Stimulated activated naive CD4-positive, alpha-beta T cell (primary cell): ENCODE measurements at places on chromosomes 4 and X.

- DNase-seq = no peak
Measured at GRCh38 chr4:23747281-23747735, 142.5 kb downstream of the PPARGC1A start.

DNA sequence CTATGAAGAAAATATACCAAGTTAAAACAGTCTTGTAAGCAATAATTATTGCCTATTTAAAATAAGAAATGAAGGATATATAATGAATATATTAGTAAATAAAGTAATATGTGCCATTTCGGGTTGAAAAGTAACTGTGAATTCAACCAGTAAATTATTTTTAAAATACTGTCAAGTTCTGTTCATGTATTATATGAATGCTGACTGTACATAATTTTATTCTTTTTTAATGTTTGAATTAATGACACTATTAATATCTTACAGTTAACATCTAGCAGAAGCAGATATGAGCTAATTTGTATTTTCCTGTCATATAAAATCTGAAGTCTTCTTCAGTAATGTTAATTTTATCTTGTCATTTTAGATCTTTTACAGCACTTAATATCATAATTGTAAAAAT, 632.9 kb downstream of the CCSER1 start:
- no peak for DNase-seq

- no peak for DNase-seq
Measured at GRCh38 chr4:14323191-14323590, 679.1 kb upstream of the CPEB2 start.

DNA sequence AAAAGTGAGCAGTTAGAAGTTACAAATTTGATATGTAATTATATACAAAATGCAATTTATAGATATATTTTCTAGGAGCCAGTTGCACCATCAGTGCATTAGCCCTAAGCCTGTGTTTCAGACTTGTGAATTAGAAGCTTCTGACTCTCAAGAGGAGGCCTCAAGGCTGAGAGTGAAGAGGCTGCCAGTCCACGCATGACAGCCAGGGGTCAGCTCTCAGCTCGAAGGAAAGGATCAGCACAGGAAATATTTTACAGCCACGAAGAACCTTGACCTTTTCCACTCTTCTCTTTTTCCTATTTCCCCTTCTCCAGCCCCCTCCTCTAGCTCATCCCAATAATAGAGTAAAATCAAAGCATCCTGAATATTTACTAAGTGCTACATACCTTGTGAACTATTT, 642.4 kb downstream of the TRIML1 start:
- no peak for DNase-seq

GRCh38 chr4:100340512-100341485, 150.5 kb upstream of the DDIT4L start:
- DNase-seq = no peak

DNA sequence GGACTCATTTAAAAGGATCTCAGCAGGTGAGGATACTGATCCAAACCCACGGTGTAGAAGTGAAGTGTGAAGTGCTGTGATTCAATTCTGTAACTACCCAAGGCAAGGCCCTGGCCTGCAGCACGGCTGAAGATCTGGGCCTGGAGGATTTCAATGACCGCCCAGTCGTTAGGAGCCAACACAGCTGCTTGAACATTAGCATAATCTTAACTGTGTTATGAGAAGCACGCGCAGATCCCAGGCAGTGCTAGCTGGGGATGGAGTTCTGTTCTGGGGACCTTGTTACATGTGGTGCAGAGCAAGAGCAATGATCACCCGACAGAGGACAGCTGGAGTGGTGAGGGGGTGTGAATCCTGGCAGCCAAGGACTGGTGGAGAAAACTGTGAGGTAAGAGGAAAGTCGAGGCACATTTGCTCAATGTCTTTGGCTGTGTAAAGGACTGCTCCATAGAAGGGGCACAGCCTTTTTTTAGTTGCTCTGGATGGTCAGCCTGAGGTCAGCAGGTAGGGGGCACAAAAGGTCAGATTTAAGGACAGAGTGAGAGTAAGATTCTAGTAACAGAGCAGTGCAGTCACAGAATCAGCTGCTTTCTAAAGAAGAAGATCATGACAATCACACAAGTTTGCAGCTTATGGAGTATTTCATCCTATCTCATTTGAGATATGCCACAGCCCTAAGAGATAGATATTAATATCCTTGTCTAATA, 181.8 kb downstream of the DCLK2 start:
- DNase-seq = no peak

DNA sequence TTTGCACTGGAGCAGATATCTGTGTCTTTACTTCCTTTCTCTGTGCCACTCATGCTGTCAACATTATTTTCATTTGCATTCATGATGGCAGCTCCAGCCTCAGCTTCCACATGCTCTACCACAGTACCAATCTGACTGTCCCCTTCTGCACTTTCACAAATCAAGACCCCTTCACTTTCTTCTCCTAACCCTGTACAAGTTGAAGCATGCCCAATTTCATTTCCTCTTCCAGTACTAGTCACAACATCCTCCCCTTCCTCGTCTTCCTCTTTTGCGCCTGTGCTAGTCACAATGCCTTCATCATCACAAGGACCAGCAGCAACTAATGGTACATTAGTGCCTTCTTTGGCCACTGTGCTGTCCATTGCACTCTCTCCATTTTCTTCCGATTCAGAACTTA, 26.5 kb downstream of the BOD1L1 start:
- no peak for DNase-seq

DNA sequence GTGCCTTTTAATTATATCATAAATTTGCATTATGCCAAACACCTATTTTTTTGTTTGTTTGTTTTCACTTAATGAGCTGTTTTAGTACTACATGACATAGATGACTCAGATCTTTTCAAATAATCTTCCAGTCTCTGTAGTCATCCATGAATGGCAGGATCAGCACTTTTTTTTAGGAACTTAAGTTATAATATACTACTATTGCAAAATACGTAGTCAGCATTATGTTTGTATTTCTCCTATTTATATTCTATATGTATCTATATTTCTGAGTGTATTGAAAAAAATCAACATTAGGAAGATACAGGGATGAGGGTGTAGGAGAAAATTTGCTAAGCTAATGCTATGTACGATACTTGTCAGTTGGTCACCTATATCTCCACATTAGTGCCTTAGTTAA, 773.1 kb upstream of the AGA start:
- DNase-seq = no peak

- DNase-seq = no peak
Measured at GRCh38 chr4:138192113-138192512, 50.0 kb downstream of the SLC7A11 start.

DNA sequence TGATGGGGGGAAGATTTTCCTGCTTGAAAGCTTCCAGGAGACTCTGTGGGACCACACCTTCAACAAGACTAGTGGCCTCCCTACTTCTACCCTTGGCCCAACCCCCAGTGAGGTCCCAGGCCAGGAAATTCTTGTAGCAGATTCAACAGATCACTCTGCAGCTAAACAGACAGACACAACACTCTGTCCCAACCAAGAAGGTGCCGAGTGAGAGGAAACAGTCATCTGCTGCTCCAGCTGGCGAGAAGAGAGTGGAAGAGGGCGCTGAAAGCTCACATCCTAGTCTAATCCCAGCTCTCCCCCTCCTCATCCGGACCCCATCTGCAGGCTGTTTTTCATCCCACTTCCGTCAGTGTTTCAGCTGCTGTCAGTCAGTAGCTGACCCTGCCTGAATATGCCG, 63.4 kb downstream of the CHRDL1 start:
- DNase-seq = no peak

GRCh38 chr4:40502220-40502619, 127.4 kb downstream of the RBM47 start:
- no peak for DNase-seq

- no peak for DNase-seq
Measured at GRCh38 chr4:182600856-182601255, 316.3 kb downstream of the DCTD start.

- DNase-seq = no peak
Measured at GRCh38 chr4:5143306-5143861, 92.1 kb downstream of the STK32B start.

GRCh38 chr4:170003071-170004070, 22.8 kb downstream of the MFAP3L start:
- no peak for DNase-seq

DNA sequence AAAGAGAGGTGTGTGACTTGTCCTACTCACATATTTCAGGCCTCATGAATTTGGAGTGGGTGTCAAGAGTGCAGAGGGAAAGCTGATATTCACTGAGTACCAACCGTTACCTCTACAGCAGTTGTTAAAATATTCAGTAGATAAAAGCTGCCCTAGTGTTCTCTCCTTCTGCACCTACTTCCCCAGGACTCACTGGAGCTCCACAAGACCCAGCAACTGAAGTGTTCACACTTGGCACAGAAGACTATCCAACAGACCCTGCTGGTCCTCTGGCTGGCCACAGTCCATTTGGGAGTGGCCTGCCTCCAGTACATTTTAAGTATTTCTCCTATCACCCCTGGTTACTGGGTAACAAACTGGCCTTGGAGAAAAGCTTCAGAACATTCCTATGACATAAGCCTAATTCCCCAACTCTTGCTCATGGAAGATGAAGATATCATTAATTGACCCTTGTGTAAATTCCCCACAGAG, 70.8 kb downstream of the PPARGC1A start:
- no peak for DNase-seq

DNA sequence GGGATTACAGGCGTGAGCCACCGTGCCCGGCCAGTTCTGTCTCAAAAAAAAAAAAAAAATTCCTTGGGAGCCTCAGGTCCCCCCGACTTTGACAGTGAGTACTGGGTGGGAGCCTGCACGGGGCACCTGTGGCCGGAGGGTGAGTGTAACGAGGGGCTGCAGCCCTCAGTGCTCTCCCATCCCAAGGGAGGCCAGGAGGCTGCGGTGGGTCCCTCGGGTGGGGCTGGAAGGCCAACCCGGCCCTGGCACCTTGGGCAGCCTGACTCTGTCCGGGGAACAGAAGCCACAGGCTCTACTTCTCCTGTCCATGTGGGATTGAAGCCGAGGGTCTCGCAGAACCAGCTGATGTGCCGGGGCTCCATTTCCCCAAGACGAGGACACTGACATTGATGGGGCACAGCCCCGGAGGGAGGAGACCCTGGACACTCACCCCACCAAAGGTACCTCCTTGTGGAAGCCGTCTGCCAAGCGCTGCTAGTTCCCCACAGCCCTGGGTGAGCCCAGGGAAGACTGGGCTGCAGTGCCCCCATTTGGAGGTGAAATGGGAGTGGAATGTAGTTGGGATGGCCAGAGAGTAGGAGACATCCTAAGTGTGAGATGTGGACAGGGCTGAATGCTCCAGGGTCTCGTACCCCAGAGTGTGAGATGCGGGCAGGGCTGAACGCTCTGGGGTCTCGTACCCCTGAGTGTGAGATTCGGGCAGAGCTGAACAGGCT, 2.3 kb upstream of the SLC26A1 start:
- no peak for DNase-seq

DNA sequence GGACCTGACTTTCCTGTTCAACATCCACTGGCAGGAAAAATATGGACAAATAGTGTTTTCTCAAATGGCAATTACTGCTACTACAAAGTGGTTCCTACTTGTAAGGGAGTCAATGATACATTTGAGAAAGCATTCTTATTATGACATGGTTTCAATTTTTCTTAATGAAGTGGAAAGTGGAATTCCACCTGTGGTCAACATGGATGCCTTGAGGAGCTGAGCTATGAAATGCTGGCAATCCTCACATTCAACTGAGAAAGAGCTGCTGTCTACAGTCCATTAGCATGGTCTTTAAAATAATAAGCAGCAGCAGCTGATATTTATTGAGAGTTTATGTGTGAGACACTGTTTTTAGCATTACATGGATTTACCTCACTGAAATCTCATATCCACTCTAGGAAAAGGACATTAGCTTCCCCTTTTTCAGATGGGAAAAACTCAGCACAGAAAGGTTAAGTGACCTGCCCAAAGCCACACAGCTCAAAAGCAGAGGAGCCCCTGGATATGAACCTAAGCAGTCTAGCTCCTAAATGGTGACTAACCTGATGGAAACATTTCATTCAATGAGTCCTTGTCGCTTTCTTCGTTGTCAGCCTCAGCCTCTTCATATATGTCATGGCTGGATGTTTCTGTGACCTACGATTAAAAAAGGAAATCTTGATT, 29.2 kb downstream of the MAP7D3 start:
- no peak for DNase-seq

DNA sequence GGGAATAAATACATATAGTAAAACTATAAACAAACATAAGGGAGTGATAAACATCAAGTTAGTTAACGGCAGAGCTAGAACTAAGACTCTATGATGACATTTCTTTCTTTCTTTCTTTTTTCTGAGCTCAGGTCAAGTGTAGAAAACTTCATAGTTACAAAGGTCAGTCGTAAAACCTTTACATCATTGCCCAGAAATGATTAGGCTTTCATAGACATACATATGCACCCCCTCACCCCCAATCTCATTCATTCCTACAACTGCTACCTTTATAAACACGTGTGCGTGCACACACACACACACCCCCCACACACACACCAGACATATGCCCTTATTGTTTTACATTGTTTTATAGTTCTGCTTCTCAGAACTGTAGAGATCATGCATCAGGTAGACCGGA, 5.7 kb downstream of the EIF1AX start:
- DNase-seq = no peak

DNA sequence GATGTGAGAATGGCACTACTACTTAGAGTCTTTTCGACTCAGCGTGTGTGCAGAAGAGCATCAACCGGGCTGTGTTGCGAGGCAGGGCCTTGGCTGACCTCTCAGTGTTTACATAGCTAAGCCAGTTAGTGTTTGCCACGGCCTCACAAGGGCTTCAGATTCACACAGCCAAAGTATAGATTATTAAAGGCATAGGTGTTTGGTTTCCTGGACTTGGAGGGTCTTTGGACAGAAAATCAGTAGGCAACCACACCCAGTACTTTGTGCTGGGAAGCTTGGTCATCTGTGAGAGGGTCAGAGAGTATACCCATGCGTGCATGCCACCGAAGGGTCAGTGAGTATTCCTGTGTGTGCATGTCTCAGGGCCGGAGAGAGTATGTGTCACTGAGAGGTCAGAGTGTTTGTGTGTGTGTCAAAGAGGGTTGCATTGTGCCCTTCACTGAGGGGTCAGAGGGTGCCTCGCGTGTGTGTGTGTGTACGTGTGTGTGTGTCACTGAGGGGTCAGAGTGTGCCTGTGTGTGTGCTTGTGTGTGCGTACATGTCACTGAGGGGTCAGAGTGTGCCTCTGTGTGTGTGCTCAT, 69.7 kb upstream of the MSANTD1 start:
- no peak for DNase-seq
